ENCODE measurements at places on chromosomes 12 and 14.

DNA sequence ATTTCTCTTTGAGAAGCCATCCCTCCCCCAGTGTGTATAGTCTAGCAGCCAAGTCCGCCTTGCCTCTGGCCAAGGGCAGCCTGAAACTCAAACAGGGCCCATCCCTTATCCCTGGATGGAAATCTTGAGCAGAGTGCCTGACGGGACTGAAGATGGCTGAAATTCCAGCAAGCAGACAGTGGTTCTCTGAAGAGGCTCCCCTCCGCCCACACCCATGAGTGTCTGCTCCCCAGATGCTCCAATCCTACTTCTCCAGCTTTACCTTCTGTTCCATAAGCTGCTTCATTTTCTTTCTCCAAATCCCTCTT, 396.2 kb downstream of the NUAK1 start:
- DNase-seq, result no peak

DNA sequence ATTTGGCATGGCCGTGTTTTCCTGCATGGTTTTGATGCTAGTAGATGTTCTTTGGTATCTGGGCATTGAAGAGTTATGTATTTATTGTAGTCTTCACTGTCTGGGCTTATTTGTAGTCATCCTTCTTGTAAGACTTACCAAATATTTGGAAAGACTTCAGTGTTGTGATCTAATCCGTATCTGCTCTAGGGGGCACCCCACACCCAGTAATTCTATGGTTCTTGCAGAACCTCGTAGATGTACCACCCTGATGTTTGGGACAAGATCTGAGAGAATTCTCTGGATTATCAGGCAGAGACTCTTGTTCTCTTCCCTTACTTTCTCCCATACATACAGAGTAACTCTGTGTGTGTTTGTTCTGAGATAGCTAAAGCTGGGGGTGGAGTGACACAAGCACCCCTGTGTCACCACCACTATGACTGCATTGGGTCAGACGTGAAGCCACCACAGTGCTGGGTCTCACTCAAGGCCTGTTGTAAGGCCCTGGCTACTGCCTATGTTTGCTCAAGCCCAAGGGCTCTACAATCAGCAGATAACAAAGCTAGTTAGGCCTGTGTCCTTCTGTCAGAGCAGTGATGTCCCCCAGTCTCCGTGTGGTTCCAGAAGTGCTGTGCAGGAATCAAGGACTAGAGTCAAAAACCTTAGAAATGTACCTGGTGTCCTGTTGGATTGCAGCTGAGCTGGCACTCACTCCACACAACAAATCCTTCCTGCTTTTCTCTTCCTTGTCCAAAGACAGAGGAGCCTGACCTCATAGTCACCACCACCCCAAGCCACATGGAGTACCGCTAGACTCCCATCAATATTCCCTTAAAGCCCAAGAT, 9.6 kb downstream of the RDH16 start:
- DNase-seq, result no peak

- no peak for DNase-seq
These were observed 79.2 kb downstream of the CEP83 start for GRCh38 chr12:94380507-94380906.

GRCh38 chr12:53208877-53209463, 1.9 kb upstream of the ITGB7 start:
- DNase-seq, result no peak

DNA sequence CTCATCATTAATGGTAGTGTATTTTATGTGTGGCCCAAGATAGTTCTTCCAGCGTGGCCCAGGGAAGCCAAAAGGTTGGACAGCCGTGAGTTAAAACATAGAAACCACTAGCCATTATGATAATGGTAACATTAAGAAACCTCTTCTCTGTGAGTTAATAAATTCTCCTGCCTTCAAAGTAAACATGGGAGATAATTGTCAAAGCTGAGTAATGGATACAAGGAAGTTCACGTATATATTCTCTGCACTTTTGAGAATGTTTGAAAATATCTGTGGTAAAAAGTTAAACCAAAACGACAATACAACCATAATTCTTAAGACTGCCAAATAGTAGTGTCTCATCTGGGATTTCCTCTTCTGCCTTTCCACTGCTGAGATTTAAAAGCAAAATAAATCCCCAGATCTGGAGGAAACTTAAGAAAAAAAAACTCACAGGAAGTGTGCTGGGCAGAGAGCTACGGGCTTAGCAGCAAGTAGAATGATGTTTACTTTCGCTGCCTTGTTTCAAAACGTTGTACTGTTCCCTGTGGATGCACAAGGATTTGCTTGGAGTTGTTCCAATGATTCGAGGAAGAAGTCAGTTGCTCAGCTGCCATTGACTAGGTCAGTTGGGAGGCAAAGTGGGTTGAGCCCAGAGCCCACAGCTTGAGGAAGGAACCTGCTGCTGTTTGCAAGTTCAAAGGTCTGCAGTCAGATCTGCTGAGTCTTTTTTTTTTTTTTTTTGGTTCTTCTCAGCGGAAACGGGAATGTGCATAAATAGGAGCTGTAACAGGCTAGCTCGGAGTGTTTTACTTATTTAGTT, 1.7 kb downstream of the TPCN1 start:
- peak; percentile 77 for DNase-seq

- DNase-seq, result no peak
These were observed 14.8 kb downstream of the CEP290 start for GRCh38 chr12:88127099-88127498.

DNA sequence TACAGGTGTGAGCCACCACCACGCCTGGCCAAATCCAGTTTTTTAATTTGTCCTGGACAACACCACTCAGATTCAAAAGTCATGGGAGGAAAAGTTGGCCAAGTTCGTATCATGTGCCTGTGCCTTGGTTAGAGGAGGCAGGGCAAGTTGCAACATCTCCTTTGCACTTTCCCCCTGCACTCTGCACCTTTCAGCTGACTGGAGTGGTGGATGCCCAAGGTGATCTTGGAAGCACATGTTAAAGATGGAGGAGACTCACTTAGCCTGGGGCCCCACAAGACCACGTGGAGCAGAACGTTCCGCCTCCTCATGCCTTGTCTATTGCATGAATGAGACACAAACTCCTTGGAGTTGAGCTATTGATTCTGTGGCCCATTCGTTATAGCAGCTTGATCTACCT, 82.1 kb upstream of the FZD10 start:
- DNase-seq, result no peak

- no peak for DNase-seq
These were observed 289.1 kb downstream of the CACNA1C start for GRCh38 chr12:2341871-2342270.

GRCh38 chr14:57712102-57712501, 153.8 kb downstream of the SLC35F4 start:
- DNase-seq, result no peak

DNA sequence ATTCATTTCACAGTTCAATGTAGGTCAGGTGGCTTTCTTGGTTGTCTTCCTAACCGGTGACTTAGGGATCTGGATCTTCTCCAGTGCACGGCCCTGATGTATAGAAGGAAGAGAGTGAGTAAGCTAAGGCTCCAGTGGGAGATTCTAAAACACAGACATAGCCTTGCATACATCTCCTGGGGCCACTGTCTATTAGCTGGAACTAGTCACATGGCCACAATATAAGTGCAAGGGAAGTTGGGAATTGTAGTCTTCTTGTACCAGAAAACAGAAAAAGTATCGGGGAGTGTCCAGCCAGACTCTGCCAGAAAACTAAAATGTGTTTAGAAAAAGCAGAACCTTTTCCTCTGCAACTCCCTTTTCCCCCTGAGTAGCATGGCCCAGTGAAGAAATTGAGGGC, 531.6 kb downstream of the VRK1 start:
- DNase-seq, result no peak

- no peak for DNase-seq
These were observed 34.8 kb upstream of the FRMD6 start for GRCh38 chr14:51616724-51617409.

DNA sequence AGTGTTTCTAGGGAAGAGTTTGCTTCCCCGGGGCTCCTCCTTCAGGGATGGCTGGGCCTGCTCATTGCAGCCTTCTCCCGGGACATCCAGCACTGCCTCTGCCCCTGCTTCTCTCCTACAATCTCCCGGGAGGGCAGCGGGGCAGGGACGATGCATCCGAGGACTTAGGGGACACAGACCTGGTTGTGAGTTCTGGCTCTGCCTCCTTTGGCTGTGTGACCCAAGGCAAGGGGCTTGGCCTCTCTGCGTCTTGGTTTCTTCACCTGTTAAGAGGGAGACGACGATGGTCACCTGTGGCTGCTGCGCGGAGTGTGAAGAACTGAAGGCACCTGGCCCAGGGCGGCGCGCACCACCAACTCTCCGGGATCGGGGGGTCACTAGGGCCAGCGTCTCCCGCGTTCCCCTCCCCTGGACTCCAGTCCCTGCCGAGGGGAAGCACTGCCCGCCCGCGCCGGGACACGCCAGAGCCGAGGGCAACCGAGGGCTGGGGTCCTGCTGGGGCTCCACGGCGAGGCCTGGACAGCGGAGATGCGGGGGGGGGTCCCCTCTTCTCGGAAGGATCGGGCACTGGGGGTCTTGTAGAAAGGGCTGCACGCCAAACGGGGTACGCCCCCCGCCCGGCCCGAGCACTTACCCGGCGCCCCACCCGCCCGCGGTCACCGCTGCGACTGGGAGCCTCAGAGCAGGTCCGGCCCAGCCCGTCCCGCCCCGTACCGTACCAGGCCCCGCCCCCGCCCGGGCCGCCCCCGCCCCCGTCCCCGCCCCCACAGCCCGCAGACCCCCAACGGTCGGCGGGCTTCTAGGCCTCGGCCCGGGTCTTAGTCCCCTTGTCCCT, at the start of gene HVCN1:
Gene HVCN1 (minus strand): TSS at position 670 of the 835 bp plus-strand sequence. CDS start 5,870 bp downstream, outside the sequence.
- DNase-seq, result no peak

GRCh38 chr12:22246217-22246846, 88.2 kb downstream of the ST8SIA1 start:
- no peak for DNase-seq

DNA sequence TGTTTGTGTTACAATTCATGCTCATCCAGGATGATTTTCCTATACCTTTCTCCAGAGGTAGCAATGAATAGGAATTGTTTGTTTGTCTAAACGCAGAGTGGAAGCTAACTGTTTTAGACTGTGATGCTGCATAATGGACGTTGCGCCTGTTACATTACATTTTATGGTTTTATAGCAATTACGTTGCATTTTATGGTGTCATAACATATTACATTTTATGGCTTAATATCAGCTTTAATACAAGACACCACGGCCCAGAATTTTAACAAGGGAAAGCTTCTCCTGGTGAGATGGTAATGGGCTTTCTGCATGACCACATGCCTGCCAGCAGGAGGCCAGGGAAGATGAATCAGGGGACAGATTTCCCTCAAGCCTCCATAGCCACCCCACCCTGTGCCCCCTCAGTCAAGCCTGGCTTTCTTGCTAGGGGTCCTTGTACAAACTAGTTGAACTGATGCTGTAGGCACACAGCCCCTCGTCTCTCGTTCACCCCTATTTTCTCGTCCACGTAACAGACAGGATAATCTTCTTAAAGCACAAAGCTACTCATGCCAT, 56.5 kb downstream of the HSPB8 start:
- DNase-seq, result no peak

- DNase-seq, result no peak
These were observed 239.7 kb downstream of the EMP1 start for GRCh38 chr12:13436182-13436581.

GRCh38 chr12:98757455-98757854, 112.4 kb downstream of the APAF1 start:
- DNase-seq, result no peak

DNA sequence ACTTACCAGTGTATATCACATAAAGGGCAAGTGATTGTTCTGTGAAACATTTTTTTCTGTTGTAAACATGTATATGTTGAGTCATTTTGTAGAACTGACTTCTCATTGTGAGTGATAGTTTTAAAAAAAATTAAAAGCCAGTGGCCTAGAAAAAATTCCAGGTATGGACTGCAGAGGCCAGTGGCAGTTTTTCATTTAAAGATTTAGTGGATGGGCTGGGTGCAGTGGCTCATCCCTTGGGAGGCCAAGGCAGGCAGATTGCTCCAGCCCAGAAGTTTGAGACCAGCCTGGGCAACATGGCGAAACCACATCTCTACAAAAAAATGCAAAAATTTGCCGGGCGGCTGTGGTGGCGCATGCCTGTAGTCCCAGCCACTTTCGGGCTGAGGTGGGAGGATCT, 84.7 kb upstream of the MDM1 start:
- DNase-seq, result no peak

- no peak for DNase-seq
These were observed 71.8 kb upstream of the SLC35F4 start for GRCh38 chr14:57937676-57938075.

DNA sequence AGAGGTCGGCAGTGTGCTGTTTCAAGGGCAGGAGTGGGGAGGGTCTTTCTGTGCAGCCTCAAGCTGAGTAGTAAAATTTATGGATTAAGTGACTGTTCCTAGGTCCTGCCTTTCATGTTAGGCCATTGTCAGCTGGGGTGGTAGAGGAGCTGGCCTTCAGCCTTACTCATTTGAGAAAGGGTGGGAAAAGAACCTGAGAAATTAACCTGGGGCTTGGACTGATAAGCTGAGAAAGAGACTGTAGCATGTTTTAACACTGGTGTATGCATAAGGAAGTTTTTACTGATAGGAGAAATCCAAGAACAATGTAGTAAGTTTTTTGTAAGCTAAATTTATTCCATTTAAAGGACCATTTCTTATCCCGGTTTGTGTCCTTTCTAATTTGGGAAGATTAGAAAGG, 20.7 kb downstream of the IFT43 start:
- DNase-seq, result no peak

DNA sequence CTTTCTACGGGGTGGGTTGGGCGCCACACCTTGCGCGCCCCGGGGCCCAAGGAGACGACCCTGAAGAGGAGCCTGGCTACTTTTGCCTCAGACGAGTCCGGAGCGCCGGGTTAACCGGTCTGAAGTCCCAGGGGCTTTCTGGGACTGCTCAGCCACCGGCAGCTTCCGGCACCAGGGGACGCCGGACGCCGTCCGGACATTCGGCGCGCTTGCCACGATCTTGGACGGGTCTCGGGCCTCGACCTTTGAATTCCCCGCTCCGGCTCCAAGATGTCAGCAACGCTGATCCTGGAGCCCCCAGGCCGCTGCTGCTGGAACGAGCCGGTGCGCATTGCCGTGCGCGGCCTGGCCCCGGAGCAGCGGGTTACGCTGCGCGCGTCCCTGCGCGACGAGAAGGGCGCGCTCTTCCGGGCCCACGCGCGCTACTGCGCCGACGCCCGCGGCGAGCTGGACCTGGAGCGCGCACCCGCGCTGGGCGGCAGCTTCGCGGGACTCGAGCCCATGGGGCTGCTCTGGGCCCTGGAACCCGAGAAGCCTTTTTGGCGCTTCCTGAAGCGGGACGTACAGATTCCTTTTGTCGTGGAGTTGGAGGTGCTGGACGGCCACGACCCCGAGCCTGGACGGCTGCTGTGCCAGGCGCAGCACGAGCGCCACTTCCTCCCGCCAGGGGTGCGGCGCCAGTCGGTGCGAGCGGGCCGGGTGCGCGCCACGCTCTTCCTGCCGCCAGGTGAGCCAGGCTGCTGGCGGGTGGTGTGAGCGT, at the start of gene ACOT4:
Gene ACOT4 (plus strand): TSS at position 184 of the 760 bp plus-strand sequence. CDS start 87 bp downstream, at position 271.
- DNase-seq, result no peak

GRCh38 chr14:30375296-30375892, 183.6 kb upstream of the G2E3 start:
- no peak for DNase-seq

GRCh38 chr12:57934819-57935218, 6.5 kb upstream of the ATP23 start:
- no peak for DNase-seq

Data from renal cortex interstitium (tissue), 15 donors.